Umbilical cord (tissue), 2 donors: ENCODE measurements at places on chromosomes 3 and 15. TPM values are rescaled to one million over a fixed set of nuclear protein-coding genes. Genes with fewer than 3 reads are reported as not detected.

The SPATA12 gene
- 1.9 TPM for total RNA-seq

The CCR4 gene
- total RNA-seq: 2.9 TPM

The TMC3 gene
- 0.48 TPM for total RNA-seq

The ITIH3 gene
- total RNA-seq: 48.2 TPM

The MAGEL2 gene
- 8.2 TPM for total RNA-seq

The SLC24A5 gene
- 12.3 TPM for total RNA-seq

The CCDC32 gene
- total RNA-seq: 20.0 TPM

The ZCWPW2 gene
- 2.9 TPM for total RNA-seq

The CORO2B gene
- 0.72 TPM for total RNA-seq

The TM6SF1 gene
- 4.6 TPM for total RNA-seq

The PBRM1 gene
- total RNA-seq: 122 TPM

The CAV3 gene
- total RNA-seq: not detected

The AGBL1 gene
- 4.8 TPM for total RNA-seq

The CACNA2D2 gene
- 0.24 TPM for total RNA-seq

The SLCO3A1 gene
- total RNA-seq: 10.1 TPM

The PPP2R3A gene
- total RNA-seq: 20.2 TPM

The NMNAT3 gene
- 15.6 TPM for total RNA-seq

The ACAN gene
- 42.9 TPM for total RNA-seq

The GHRL gene
- not detected for total RNA-seq

The STAC gene
- 6.7 TPM for total RNA-seq

The ETV5 gene
- 9.9 TPM for total RNA-seq

The SH2D7 gene
- total RNA-seq: 0.24 TPM

The TJP1 gene
- 63.1 TPM for total RNA-seq

The TMEM207 gene
- total RNA-seq: 1.2 TPM

The NOX5 gene
- total RNA-seq: 1.2 TPM

The FMN1 gene
- 12.0 TPM for total RNA-seq

The PLA2G4E gene
- total RNA-seq: 0.72 TPM

The REC114 gene
- not detected for total RNA-seq

The SNX1 gene
- 45.0 TPM for total RNA-seq

The OR5K2 gene
- total RNA-seq: 1.4 TPM

The LDHAL6B gene
- 3.6 TPM for total RNA-seq

The FANCD2OS gene
- total RNA-seq: 1.7 TPM

The SIDT1 gene
- total RNA-seq: 19.0 TPM

The PROS1 gene
- total RNA-seq: 32.5 TPM

The PLIN1 gene
- 2.2 TPM for total RNA-seq

The SPRED1 gene
- 74.9 TPM for total RNA-seq

The P3H2 gene
- total RNA-seq: 22.9 TPM

The COL6A5 gene
- 3.6 TPM for total RNA-seq

The CCR3 gene
- 41.7 TPM for total RNA-seq

The IMPG2 gene
- total RNA-seq: 2.6 TPM

The CHRNA3 gene
- 36.4 TPM for total RNA-seq

The WDR93 gene
- total RNA-seq: 1.7 TPM

The H1-8 gene
- total RNA-seq: not detected

The TMIE gene
- 0.48 TPM for total RNA-seq

The P2RY12 gene
- total RNA-seq: 8.9 TPM

The POMGNT2 gene
- total RNA-seq: 20.0 TPM

The RASGRP1 gene
- 4.6 TPM for total RNA-seq

The IP6K2 gene
- 46.5 TPM for total RNA-seq

The ABHD6 gene
- 2.9 TPM for total RNA-seq

The PLCL2 gene
- 23.6 TPM for total RNA-seq
